Uterus (tissue), 4 donors: ENCODE measurements at places on chromosomes 2 and 18. TPM values are rescaled to one million over a fixed set of nuclear protein-coding genes. Genes with fewer than 3 reads are reported as not detected.

ITSN2 gene
- 45.3 TPM for total RNA-seq

INHBB gene
- total RNA-seq = 18.1 TPM

CHRNG gene
- not detected for total RNA-seq

VAMP8 gene
- 5.2 TPM for total RNA-seq

GAREM1 gene
- total RNA-seq = 12.0 TPM

DSC1 gene
- total RNA-seq = not detected

NDUFB3 gene
- 42.9 TPM for total RNA-seq

ARHGAP15 gene
- 0.88 TPM for total RNA-seq

EFR3B gene
- total RNA-seq = 6.1 TPM

HOXD8 gene
- total RNA-seq = 46.2 TPM

TRAPPC8 gene
- 29.1 TPM for total RNA-seq

DNAJC27 gene
- 15.3 TPM for total RNA-seq

AGAP1 gene
- total RNA-seq = 13.3 TPM

BOLL gene
- not detected for total RNA-seq

DNA sequence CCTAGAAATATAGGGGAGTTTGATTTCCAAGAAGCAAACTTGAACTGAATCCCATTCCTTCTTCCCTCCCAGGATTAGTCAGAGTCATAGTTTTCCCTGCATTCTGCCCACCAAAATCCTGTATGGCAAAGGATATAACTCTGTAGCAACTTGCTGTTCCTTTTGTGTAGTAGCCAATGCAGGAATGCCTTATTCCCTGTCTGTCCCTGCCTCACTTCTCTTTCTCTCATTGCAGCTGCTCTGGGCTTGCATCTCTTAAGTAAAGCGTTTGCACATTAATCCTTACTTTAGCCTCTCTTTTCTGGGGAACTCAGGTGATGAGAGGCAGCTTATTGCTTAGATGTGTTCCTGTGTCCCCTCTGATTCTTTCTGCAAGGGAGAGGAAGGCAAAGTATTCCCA lies 333.1 kb upstream of the VWC2L start:
- H3K27me3 ChIP-seq = no peaks in the 10 kb centered on the region
- DNase-seq = no peak
- no peaks in the 10 kb centered on the region for H3K4me1 ChIP-seq
- H3K4me3 ChIP-seq = no peak overlapping the region
- H3K36me3 ChIP-seq = no peaks in the 10 kb centered on the region
- no peak overlapping the region for H3K27ac ChIP-seq

DNA sequence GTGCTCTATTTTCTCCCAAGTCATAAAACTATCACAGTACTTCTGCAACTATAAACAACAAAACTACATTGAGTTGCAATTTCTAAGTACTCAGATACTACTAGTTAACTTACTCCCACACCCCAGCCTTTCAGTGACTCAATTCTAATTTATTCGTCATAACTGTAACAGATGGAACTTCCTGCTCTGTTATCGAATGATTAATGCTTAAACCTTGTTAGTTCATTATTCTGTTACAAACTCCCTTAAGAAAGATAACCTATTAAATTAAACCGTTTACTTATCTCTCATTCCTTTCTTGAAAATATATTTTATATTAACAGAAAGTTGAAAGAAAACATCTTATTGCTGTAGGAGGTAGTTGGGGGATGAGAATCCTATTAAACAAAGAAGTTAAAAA lies 17.0 kb downstream of the TNFAIP6 start:
- no peak for DNase-seq
- no peaks in the 10 kb centered on the region for H3K27me3 ChIP-seq
- H3K27ac ChIP-seq = peak overlapping the region; percentile 15
- H3K36me3 ChIP-seq = no peaks in the 10 kb centered on the region
- H3K4me3 ChIP-seq = no peak overlapping the region

GRCh38 chr2:122168799-122169198 lies 413.3 kb downstream of the TSN start:
- no peaks in the 10 kb centered on the region for H3K27me3 ChIP-seq
- no peak overlapping the region for H3K4me3 ChIP-seq
- H3K4me1 ChIP-seq = no peaks in the 10 kb centered on the region
- H3K36me3 ChIP-seq = no peaks in the 10 kb centered on the region
- H3K27ac ChIP-seq = no peak overlapping the region

GRCh38 chr18:48137374-48138081 lies 207.1 kb upstream of the SMAD2 start:
- peak overlapping the region; percentile 29 for H3K4me3 ChIP-seq
- no peaks in the 10 kb centered on the region for H3K4me1 ChIP-seq
- no peak overlapping the region for H3K27ac ChIP-seq
- no peaks in the 10 kb centered on the region for H3K27me3 ChIP-seq
- H3K36me3 ChIP-seq = no peaks in the 10 kb centered on the region

GRCh38 chr2:54830546-54830945 lies 107.1 kb downstream of the EML6 start:
- no peaks in the 10 kb centered on the region for H3K4me1 ChIP-seq
- no peaks in the 10 kb centered on the region for H3K36me3 ChIP-seq
- no peak overlapping the region for H3K27ac ChIP-seq
- H3K27me3 ChIP-seq = no peaks in the 10 kb centered on the region
- H3K4me3 ChIP-seq = no peak overlapping the region
- no peak for DNase-seq

DNA sequence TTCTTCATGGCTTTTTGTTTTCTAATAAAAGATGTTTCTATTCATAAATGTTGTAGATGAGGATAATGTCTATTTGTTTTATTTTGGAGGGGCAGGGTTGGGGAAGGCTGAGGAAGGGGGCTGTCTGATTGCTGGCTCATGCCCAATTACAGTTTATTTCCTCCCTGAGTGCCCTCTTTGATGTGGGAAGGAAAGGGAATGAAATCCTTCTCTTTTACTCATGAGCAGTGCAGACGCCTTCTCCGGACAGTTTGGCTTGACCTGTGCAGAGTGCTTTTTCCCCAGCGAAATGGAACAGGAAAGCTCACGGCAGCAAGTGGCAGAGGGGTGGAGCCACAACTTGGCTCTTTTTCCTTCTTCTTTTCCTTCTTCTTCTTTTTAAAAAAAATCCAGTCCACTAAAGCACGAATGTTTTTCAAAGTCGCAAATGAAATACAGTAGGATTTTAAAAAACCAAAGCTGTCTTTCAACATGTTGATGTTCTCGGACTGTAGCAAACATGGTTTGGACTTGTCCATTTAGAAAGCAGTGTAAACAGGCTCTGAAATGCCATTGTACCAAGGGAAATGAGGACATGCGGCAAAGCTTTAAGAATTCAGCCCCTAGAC lies 34.5 kb downstream of the RAB31 start:
- no peaks in the 10 kb centered on the region for H3K27me3 ChIP-seq
- H3K36me3 ChIP-seq = no peaks in the 10 kb centered on the region
- peaks cover 10% of the 10 kb centered on the region for H3K4me1 ChIP-seq
- peak overlapping the region; percentile 58 for H3K27ac ChIP-seq
- no peak for DNase-seq

DNA sequence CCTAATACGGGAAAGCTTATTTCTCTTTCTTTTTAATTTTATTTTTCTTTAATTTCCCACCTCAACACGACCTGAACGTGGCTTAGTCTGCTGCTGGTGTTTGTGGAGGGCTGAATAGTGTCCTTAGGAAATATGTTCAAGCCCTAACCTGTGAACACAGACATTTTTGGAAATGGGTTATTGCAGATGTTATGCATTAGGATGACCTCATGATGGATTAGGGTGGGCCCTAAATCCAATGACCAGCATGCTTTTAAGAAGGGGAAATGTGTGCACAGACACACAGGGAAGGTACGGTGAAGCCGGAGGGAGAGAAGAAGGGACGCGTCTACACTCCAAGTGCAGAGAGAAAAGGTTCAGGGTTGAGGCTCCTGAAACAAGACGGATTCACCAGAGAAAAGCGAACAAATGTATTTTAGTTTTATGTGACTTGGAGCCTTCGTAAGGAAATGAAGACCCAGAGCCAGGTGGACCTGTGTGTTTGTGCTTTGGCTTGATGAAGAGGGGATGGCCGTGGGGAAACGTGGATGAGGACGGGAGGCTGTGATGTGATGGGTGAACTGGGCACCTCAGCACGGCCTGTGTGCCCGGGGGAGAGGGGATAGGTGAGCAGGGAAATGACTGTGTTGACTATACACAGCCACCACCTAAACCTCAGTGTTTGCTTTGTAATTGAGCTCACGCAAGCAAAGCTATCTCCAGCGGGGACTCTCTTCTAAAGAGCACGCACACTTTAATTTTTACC lies 37.5 kb downstream of the RTP5 start:
- H3K4me3 ChIP-seq = no peak overlapping the region
- H3K4me1 ChIP-seq = no peaks in the 10 kb centered on the region
- DNase-seq = no peak

GRCh38 chr2:142134911-142135310 lies 4.1 kb upstream of the LRP1B start:
- H3K4me3 ChIP-seq = no peak overlapping the region
- H3K27me3 ChIP-seq = peaks cover 9% of the 10 kb centered on the region
- H3K27ac ChIP-seq = no peak overlapping the region
- H3K4me1 ChIP-seq = no peaks in the 10 kb centered on the region
- no peak for DNase-seq
- H3K36me3 ChIP-seq = no peaks in the 10 kb centered on the region

DNA sequence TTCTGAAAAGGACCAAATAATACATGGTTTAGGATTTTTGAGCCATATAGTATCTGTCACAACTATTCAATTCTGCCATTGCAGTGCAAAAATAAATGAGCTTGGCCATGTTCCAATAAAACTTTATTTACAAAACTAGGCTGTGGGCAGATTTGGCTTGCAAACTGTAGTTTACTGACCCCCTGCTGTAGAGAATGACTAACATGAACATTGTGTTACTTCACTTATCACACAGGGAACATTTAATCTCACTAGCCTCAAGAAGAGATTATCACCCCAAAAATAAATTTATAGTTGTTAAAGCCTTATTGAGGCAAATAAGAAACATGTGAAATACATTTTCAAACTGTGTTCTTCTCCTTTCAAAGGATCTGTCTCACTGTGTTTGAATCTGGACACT lies 766.2 kb downstream of the MBD2 start:
- no peaks in the 10 kb centered on the region for H3K4me1 ChIP-seq
- H3K4me3 ChIP-seq = no peak overlapping the region
- H3K27ac ChIP-seq = no peak overlapping the region
- H3K36me3 ChIP-seq = no peaks in the 10 kb centered on the region
- DNase-seq = no peak
- no peaks in the 10 kb centered on the region for H3K27me3 ChIP-seq

DNA sequence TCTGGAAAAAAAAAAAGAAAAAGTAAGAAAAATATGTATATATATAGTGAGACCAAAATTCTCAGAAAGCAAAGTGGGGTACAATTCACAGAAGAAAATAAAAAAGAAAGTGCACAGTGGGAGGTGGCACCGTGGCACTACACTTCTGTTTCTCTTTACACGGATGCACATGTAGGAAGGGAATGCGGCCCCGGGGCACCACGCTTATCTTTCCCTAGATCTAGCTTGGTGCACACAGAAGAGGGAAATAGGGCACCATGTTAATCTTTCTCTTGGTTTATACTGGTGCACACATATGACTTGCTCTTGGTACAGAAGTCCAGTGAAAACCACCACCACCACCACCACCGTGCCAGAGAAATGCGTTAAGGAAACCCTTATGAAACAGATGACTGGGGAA lies 32.0 kb downstream of the EIPR1 start:
- no peak overlapping the region for H3K4me3 ChIP-seq
- no peaks in the 10 kb centered on the region for H3K36me3 ChIP-seq

- DNase-seq = no peak
- H3K27ac ChIP-seq = no peak overlapping the region
- no peaks in the 10 kb centered on the region for H3K4me1 ChIP-seq
- H3K27me3 ChIP-seq = no peaks in the 10 kb centered on the region
- H3K36me3 ChIP-seq = no peaks in the 10 kb centered on the region
- H3K4me3 ChIP-seq = no peak overlapping the region
Measured at GRCh38 chr2:46368401-46368800, 71.2 kb downstream of the EPAS1 start.

GRCh38 chr2:27377618-27378095 lies 2.9 kb downstream of the ZNF513 start:
- no peaks in the 10 kb centered on the region for H3K27me3 ChIP-seq
- H3K27ac ChIP-seq = no peak overlapping the region
- H3K4me1 ChIP-seq = peaks cover 6% of the 10 kb centered on the region
- H3K36me3 ChIP-seq = no peaks in the 10 kb centered on the region
- no peak overlapping the region for H3K4me3 ChIP-seq

DNA sequence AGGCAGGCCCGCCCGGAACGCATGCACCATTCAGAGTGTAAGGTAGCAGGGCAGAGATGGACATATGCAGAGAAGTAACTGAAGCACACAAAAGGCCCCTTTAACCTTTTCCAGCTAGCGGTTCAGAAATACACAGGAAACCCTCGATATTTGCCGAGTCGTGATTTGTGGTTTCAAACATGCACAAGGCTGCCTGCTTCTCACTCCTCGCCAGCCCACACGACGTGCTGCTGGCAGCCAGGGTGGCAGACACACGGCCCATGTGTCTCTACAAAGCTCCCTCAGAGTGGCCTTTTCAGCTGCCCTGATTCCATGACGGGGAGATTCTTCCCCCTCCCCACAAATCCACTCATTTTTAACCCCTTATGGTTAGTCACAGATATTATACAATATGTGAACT lies 23.6 kb downstream of the ZBTB7C start:
- H3K27me3 ChIP-seq = no peaks in the 10 kb centered on the region
- H3K36me3 ChIP-seq = no peaks in the 10 kb centered on the region
- no peak overlapping the region for H3K27ac ChIP-seq
- H3K4me1 ChIP-seq = no peaks in the 10 kb centered on the region
- no peak overlapping the region for H3K4me3 ChIP-seq

- H3K36me3 ChIP-seq = no peaks in the 10 kb centered on the region
- no peak overlapping the region for H3K4me3 ChIP-seq
- no peaks in the 10 kb centered on the region for H3K4me1 ChIP-seq
- H3K27me3 ChIP-seq = no peaks in the 10 kb centered on the region
Measured at GRCh38 chr2:223846515-223846914, 9.1 kb upstream of the AP1S3 start.

DNA sequence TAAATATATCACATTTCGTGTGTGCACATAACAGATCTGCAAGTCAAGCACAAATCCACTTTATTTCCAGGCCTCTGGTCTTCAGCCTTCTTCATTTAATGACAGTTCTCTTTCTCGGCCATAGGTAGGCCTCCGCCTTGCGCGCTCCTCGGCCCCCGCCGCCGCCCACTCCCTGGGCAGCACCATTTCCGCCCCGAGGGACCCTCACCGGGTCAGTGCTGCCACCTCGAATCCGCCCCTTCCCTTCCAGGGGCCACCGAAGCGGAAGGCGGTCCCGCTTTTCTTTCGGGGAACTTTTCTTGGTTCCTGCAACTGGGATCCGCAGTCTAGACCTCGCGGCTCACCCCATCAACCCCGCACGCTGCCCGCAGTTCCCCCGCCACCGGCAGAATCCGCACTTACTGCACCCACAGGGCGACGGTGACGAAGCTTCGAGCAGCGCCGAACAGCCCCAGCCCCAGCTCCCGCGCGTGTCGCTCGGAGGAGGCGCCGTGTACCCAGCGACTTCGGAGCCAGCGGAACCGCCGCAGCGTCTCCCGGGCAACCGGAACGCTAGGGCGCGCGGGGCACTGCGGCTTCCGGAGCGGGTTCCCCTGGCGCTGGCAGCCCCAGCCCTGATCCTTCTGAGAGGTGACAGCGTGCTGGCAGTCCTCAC lies at the start of gene CDKL4:
Gene CDKL4 (minus strand): TSS at position 502 of the 655 bp plus-strand sequence.
- DNase-seq = no peak
- peak within 1 kb of the TSS; percentile 11 for H3K4me3 ChIP-seq
- H3K27me3 ChIP-seq = no peaks in the 10 kb centered on the region
- no peak within 1 kb of the TSS for H3K27ac ChIP-seq
- no peaks in the 10 kb centered on the region for H3K4me1 ChIP-seq
